ENCODE measurements at places on chromosomes 11 and 22. TPM values are rescaled to one million over a fixed set of nuclear protein-coding genes. Genes with fewer than 3 reads are reported as not detected.

DNA sequence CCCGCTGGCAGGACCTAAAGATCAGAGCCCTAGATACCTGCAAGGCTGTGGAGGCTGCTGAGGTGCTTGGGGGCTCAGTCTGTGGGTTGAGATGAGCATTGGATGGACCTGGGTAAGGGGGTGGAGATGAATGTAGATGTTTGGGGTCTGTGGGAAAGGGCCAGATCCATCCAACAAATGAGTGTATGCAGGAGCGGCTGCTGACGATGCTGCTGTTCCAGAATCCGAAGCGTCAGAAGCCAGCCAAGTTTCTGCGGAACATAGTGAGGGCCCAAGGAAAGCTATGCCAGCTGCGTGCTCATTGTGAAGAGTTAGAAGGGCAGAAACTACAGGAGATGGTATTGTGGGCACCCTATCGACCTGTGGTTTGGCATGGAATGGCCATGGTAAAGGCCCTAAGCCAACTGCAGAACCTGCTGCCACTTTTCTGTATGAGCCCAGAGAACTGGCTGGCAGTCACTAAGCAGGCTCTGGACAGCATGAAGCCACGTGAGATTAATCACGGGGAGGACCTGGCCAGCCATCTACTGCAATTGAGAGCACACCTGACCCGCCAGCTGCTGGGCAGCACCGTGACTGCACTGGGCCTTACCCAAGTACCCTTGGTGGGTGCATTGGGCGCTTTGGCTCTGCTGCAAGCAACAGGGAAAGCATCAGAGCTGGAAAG is 36.6 kb downstream of the RRP8 start:
- H3K27me3 ChIP-seq = no peaks in the 10 kb centered on the region
- no peaks in the 10 kb centered on the region for H3K36me3 ChIP-seq
- no peak overlapping the region for H3K27ac ChIP-seq
- no peak overlapping the region for H3K4me3 ChIP-seq
- no peak for DNase-seq

DNA sequence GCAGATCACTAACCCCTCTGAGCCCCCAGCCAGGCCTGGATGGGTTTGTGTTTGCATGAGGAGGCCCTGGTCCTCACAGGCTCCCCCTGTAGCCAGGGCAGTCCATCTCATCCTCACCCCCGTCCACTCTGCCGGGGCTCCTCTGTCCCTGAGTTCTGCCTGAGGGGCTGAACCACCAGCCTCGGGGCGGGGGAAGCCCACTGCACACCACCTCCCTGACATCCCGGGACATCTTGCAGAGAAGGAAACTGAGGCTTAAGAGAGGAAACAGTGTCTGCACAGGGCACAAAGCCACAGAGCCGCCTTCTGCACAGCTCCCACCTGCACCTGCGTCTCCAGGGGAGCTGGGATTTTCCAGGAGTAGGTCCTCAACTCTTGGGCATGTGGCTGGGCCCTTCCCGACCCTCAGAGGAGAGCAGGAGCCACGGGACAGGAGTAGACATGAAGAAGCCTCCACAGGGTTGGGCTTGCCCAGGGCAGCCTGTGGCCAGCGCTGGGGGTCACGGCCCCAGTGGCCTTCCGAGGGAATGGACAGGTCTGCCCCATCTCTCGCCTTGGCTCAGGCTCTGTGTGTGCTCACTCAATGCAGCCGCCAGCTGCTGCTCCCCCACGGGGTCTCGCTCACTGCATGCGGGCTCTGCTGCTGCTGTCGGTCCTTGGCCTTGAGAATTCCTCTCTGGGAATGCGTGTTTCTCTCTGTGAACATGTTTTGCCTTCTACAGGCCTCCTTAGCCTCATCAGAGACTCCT is 45.4 kb upstream of the CCDC188 start:
- H3K4me3 ChIP-seq = no peak overlapping the region
- no peaks in the 10 kb centered on the region for H3K36me3 ChIP-seq
- no peak overlapping the region for H3K27ac ChIP-seq
- DNase-seq = no peak
- H3K4me1 ChIP-seq = no peaks in the 10 kb centered on the region

DNA sequence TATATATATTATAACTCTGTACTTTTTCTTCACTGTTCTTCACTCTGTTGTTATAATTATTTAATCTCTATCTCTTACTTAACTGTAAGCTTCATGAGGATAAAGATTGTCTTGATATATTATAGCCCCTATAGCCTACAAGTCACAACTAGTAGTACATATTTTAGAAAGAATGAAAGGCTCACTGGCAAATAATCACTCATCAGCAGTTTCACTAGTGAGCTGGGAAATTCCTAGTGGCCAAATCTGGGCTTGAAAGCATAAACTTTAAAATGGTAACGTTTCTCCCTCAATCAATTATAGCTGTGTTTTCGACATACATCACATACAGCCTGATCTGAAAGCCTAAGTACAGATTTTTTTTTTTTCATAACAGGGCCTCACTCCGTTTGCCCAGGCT is 42.5 kb downstream of the CTSC start:
- DNase-seq = no peak
- no peaks in the 10 kb centered on the region for H3K27me3 ChIP-seq
- peaks cover 95% of the 10 kb centered on the region for H3K36me3 ChIP-seq
- no peak overlapping the region for H3K27ac ChIP-seq

DNA sequence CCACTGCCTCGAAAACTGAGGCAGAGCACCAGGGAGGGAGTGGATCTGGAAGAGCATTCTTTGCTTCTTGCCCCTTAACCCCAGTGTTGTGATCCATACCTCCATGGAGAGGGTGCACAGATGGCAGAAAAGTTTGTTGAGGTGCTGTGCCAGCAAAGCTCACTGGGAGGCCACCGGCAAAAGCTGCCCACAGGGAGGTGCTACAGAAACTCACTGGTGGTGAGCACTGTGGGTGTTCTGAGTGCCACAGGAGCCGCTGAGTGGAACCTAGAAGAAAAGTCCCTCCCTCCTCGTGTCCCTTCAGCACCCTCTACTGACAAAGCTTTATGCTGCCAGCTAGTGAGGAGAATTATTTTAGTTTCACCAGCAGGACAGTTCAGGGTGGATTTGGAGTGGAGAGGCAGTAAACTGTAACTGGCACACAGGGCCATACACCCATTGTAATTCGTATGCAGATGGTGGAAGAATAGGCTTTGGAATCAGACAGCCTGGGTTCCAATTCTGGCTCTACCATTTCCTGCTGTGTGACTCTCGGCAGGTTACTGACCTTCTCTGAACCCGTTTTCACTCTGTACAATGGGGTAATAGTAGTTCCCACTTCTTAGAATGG is 84.6 kb downstream of the SWAP70 start:
- H3K36me3 ChIP-seq = peaks cover 49% of the 10 kb centered on the region
- H3K4me1 ChIP-seq = peaks cover 91% of the 10 kb centered on the region
- H3K27me3 ChIP-seq = no peaks in the 10 kb centered on the region
- H3K27ac ChIP-seq = peak overlapping the region; percentile 96
- DNase-seq = peak; percentile 94

DNA sequence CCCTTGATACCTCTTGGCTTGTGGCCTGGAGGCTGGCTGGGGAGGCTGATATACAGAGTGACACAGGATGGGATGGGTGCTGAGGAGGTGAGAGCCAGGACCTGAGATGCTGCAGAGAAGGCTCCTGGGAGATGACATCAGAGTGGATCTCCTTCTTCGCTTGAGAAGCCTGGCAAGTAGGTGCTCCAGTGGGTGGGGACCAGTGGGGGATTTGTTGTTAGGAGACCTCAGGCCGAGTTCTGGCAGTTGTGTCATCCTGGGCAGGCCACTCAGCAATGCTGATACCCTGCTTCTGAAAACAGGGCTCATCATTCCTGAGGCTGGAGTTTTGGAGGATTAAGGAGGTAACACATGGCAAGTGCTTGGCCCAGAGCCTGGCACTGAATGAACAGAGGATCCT is 1.9 kb upstream of the NDUFV1 start:
- H3K27me3 ChIP-seq = no peaks in the 10 kb centered on the region
- no peak overlapping the region for H3K27ac ChIP-seq
- no peak overlapping the region for H3K4me3 ChIP-seq
- no peaks in the 10 kb centered on the region for H3K36me3 ChIP-seq

The CDC42EP1 gene
- not detected for total RNA-seq

The GGTLC2 gene
- not detected for total RNA-seq

The SMIM35 gene
- total RNA-seq = 0.04 TPM
